ENCODE measurements at places on chromosomes 7 and 10. TPM values are rescaled to one million over a fixed set of nuclear protein-coding genes. Genes with fewer than 3 reads are reported as not detected.

GRCh38 chr7:131829947-131830558, 273.6 kb upstream of the PODXL start:
- DNase-seq: no peak

DNA sequence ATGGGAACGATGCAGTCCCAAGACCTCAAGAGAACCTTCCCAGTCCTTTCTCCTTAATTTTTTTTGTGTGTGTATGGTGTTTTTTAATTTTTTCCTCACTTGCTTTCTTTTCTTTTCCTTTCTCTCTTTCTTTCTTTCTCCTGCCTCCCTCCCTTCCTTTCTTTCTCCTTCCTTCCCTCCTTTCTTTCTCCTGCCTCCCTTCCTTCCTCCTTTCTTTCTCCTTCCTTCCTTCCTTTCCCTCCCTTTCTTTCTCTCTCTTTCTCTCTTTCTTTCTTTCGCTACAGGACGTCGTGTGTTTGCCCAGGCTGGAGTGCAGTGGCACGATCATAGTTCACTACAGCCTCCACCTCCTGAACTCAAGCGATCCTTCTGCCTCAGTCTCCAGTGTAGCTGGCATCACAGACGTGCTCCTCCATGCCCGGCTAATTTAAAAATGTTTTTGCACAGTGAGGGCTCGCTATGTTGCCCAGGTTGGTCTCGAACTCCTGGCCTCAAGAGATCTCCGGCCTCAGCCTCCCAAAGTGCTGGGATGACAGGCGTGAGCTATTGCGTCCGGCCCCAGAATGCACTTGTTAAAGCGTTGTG, 709 bp upstream of the NIPSNAP2 start:
- no peak for DNase-seq

DNA sequence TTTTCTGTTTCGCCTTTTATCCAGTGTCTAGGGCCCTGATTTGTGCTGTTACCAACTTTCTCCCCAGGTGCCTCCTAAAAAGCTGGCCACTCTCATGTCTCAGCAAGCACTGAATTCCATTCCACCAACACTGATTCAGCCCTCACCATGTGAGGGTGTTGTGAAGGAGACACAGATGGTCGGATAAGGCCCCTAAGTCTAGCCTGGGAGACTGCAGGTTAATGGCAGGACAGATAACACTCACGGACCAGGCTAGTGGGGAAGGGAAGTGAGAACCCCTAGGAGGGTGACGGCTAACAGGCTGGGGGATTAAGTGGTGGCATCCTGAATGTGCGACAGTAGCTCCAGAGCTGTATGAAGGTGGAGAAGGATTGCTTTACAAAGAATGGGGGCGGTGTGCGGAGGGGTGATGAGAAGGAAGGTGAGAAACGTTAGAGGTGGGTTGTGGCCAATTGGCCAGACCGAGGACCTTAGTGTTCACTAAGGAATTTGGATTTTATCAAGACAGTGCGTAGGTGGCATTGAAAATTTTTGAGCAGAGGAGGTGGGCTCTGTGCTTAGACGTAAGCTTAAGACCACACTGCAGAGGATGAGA, 3.8 kb upstream of the DUSP5 start:
- no peak for DNase-seq

GRCh38 chr10:34037499-34037898, 703.0 kb upstream of the NRP1 start:
- no peak for DNase-seq

DNA sequence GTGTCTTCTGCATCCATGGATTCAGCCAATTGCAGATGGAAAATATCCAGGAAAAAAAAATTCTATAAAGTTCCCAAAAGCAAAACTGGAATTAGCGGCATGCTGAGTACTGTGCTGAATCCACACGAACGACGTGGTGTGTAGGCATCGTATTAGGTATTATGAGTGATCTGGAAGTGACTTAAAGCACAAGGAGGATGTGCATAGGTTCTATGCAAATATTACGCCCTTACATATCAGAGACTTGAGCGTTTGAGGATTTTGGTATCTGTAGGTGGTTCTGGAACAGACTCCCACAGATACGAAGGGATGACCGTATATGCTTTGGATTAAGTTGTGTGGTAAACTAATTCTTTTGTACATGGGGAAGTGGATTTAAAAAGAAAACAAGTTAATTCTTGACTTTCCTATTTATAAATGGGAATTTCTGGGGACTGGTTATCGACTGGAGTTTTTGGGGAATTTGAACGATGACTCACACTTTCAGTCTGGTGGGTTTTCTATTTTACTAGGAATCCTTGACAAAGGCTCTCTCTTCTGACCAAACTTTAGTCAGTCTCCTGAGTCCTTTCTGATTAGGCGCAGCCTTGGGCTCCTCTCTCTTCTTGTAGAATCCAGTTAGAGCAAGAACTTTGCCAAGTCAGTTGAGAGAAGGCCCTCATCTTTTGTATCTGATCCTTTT, 5.4 kb upstream of the NUB1 start:
- DNase-seq: no peak

The FOXP2 gene
- 29.9 TPM for total RNA-seq

The NXPH1 gene
- 47.4 TPM for total RNA-seq

The C10orf90 gene
- total RNA-seq: 0.16 TPM

The PDK4 gene
- total RNA-seq: 11.7 TPM

The VIPR2 gene
- 0.47 TPM for total RNA-seq
